ENCODE measurements at places on chromosomes 1 and 21.

DNA sequence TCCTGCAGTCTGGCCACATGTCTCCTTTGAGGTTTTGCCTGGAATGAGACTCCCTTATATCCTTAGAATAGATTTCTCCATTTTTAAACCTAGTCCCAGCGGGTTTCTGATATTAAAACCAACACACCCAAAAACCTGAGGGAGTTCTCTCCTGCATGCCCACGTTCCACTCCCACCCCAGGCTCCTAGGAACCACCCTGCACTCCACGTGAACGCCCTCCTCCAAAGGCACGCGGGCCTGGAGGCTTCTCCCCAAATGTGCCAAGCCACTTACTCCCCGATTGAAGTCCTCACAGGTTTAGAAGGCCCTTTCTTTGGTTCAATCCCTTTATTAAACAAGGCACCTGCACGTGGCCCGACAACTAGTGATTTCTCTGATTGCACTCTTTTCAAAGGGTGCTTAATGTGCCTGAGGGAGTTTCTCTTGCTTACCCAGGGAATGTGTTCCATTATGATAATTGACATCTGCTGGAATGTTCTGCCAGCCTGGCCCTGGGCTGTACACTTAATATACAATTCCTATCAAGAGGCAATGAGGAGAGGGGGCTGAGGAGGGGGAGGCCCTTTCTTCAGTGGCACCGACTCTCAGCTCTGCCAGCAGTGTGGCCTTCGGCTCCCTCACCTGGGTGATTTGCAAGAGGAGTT lies 104.3 kb upstream of the ADAR start:
- no peak for DNase-seq

DNA sequence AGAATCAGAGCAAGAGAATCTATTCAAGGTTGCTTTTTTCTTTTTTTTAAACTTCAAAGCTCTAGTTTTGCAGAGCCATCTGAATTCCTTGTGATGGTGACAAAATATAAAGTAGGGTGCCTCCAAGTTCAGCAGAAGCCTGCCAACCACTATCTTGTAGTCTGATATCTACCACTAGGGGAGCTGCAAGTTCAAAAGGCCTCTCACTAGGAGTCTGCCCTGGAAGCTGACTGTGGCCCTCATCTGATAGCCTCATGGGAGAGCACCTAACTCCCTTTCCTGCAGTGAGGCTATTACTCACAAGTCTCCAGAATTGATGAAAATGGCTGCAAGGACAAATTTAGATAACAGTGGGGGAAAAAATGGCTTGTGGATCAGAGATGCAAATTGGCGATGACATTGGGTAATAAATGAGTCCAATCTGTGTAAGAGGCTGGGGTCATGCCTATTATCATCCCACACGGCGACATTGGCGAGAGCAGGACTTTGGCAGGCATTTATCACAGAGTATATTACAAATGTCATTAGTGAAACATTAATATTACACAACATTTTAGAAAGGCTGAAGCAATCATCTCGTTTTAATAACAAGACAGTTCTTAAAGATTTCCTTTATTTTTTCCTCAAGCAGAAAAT lies 10.7 kb upstream of the ZP4 start:
- DNase-seq: no peak

GRCh38 chr1:81406292-81406999 lies 394.3 kb upstream of the ADGRL2 start:
- no peak for DNase-seq

- no peak for DNase-seq
These were observed 25.4 kb upstream of the S100A7 start for GRCh38 chr1:153485863-153486262.

All from activated CD4-positive, alpha-beta T cell treated with anti-CD3 and anti-CD28 coated beads for 24 hours (primary cell).